ENCODE measurements at places on chromosomes 11 and 22.

- DNase-seq, result no peak
Measured at GRCh38 chr11:6737872-6738466, 33.8 kb downstream of the OR2AG2 start.

DNA sequence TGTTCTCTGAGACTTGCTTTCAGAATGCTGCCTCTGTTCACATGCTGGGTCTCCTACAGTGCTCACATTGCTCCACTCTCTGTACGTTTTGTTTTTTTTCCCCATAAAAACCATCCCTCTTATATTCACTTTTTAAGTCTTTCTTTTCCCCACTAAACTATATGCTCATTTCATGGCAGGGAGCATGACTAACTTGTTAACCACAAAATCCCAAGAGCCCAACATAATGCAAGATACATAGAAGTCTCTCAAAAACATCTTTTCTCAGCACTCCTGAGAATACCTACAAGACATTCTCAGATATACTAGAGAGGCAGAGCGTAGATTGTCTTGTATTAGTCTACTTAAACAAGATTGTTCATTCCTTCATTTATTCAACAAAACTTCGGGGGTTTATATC, 73.3 kb downstream of the FAM76B start:
- DNase-seq, result no peak

- DNase-seq, result no peak
Measured at GRCh38 chr11:110475671-110476070, 45.9 kb downstream of the FDX1 start.

DNA sequence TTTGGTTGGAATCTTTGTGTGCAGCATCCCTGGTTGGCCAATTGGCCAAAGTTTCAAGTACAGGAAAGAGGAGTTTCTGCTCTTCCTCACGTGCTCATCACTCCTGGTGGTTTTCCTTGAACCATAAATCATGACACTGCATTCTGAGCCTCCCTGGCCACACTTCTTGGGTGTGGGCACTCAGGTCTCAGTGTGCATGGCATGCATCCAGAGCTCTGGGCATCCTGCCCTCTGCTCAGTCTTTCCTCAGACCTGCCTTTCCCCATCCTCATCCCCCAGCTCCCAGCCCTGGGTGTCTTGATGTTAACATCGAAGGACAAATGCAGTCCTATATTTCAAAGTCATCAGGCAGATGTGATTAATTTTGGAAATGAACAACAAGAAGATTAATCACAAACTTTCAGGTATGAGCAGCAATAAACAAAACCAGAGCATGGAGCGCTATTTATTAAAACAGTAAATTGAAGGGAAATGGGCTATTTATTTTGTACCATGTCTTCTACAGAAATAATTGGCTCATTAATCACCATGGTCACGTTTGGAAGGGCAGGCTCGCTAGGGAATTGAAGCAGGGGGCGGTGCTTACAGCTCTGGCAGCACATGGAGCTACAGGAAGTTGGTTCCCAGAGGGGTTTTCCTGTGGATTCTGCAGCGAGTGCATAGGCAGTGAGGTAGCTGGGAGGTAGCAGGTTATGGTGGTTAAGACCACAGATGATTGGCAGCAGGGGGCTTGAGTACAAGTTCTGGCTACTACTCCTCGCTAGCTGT, 89.6 kb downstream of the CSNK2A3 start:
- peak; percentile 68 for DNase-seq

DNA sequence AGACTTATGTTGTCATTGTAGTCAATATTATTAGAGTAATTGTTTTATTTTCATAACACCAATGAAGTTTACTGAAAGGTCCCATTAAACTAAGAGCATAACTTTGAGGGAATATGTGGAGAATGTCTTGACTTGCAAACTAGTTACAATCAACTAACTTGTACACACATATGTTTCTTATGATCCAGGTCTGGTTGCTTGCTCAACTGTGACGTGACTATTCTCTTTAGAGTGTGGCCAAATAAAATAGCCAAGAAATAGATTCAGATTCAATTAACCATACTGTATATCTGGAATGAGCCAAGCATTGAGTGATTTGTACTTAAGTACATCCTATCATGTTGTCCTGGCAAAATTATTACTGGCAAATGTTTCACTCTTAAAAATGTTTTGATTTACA, 101.7 kb downstream of the METTL15 start:
- no peak for DNase-seq

- DNase-seq, result no peak
Measured at GRCh38 chr22:31635638-31636306, 26.2 kb downstream of the PISD start.

DNA sequence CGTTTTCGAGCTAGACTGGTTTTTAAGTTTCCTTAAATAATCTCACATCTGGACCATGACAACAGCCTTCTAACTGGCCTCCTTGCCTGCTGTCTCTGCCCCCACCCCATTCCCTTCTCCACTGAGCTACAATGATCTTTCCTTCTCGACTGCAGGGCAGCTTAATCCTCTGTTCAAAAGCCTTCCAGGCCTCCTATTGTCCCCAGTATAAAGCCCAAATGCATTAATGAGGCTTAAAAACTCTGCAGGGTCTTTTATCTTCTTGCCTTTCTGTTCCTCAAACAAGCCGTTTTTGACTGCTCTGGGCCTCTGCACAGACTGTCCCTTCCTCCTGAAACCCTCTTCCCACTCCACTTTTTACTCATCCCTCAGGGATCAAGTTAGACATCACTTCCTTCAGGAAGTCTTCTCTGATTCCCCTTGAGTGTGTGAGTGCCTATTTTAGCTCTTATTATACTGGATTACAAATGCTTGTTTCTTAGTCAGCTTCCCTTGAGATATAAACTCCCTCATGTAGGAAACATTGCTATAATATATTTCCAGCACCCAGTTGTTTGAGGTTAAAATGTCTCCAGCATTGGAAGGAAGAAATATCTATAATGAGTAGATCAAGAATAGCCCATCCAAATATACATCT, 23.6 kb upstream of the PAMR1 start:
- no peak for DNase-seq

GRCh38 chr11:78074756-78075155, 4.9 kb downstream of the NDUFC2 start:
- DNase-seq, result no peak

- DNase-seq, result no peak
Measured at GRCh38 chr22:37443977-37444376, 16.7 kb upstream of the ELFN2 start.

DNA sequence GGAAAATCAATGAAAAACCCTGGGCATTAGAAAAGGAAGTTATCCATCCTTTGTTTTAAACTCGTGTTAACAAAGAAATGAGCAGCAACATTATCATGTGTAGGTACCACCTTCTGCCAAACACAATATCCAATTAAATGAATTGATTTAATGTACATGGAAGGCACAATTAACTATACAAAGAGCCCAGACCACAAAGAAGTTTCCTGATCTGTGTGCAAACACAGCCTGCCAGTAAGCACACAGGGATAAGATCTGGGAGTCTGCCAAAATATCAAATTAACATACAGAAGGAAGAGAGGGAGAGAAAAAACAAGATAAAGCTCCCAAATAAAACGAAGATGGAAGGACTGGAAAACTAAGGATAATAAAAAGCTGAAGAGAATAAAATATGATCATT, 54.1 kb upstream of the SLC25A1 start:
- DNase-seq, result peak; percentile 61

- no peak for DNase-seq
Measured at GRCh38 chr11:78420796-78421209, 3.2 kb upstream of the GAB2 start.

DNA sequence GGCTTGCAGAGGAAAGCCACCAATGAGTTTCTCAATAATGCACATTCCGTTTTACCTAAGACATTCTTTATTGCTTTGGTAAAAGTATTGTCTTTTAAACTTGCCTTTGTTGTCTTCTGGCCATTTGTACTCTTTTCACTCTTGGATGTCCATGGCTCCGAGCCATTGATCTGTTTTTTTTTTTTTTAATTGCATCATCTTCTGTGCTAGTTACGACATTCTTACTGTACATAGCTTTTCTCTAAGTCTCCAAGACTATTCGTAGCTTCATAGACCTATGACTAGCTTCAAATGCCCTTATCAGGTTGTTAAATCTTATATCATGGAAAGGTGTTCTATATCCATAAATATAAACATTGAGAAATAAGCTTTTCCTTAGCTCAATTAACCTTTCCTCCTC, 1522.6 kb downstream of the FAM181B start:
- DNase-seq, result no peak

GRCh38 chr22:23203452-23204124, 23.3 kb downstream of the BCR start:
- DNase-seq, result no peak

- no peak for DNase-seq
Measured at GRCh38 chr11:127385071-127385470, 384.5 kb upstream of the KIRREL3 start.

- no peak for DNase-seq
Measured at GRCh38 chr11:68353118-68353517, 40.7 kb downstream of the LRP5 start.

DNA sequence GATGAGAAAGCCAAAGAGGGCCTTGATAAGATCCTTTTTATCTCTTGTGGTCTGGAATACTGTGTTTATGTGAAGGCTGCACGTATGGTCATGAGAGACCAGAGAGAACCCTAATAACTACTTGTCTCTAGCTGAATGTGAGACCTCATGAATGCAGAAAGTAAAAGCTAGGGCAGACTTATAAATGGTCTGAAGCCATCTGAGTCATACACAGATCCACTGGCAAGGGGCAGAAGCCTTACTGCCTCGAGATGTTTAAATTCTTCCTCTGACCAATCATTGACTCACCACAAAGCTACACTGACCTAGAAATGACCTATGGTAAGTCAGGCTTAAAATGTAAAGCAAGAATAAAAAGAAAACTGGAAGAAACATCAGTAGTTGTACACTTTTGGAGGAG, 22.7 kb upstream of the OR4B1 start:
- no peak for DNase-seq

DNA sequence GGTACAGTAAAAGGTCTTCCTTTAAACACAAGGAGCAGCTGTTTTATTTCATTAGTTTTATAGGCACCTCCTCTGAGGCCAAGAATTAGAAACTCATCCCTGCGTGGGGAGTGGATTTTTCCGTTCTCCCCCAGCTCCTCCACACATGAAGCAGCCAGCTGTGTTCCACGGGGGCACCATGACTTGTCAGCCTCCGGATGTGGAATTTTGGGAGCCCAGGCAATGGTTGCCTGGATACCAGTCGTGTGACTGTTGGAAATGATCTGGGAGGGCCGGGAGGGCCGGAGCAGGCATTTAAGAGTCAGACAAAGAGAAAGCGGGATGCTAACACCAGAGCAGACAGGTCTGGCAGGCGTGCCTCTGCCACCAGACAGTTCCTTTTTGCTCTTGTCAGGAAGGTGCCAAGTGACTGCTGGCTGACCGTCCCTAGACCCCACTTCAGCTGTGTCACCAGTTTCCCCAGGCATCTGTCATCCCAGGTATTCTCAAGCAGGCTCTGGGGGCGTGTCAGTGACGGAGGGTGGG, 15.9 kb upstream of the CDC42EP2 start:
- no peak for DNase-seq

DNA sequence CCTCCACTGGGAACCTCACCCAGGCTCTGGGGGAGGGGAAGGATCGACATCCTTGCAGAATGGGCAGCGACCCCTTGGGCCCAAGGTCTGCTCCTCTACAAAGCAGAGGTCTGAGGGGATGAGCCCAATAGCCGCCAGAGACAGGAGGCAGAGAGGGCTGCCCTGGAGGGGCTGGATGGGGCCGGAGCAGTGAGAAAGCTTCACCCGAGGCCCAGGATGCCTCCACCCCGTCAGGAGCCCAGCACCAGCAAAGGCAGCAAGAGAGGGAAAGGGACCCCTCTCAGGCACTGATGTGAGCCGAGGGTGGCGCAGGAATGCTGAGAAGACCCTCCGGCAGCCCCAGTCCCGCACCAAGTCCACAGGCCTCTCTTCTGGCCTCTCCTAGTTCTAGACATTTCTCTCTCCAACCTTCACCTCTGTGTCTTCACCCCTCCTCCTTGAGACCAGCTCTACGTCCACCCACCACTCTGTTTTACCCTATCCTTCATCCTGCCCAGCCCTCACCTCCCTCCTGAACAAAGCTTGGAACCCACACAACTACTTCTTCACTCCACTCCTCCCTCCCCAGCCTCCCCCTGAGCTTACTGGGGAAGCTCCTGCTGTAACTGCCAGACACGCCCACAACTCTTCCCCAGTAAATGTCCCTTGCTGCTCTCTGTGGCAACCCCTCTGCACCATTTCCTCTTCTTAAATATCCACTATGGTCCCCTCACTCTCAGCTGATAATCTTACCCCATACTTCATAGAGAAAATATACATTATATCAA, 131.9 kb downstream of the MPPED1 start:
- no peak for DNase-seq
